ENCODE measurements at places on chromosomes 12 and 14.

- no peak for DNase-seq
Observed at GRCh38 chr12:74922117-74922516, 287.5 kb downstream of the KCNC2 start.

GRCh38 chr12:25423355-25424050, 129.6 kb downstream of the LMNTD1 start:
- no peak for DNase-seq

- DNase-seq, result no peak
Observed at GRCh38 chr14:55571125-55571889, 8.7 kb upstream of the KTN1 start.

DNA sequence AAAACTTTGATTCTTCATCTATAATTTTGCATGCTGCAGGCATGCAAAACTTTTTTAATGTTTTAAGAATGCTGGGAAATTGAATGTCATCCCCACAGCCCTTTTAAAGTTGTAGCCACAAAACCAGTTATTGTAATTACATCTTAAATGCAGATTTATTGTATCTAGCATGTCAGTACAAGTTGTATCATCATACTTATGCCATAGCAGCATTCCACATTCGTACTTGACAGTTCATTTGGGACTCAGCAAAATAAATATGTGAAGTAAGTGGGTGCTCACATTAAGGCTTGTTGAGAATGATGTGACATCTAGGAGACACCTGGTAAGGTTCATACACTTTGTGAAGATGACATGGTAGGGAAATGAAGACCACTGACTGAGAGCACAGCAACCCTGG, 44.0 kb upstream of the GZMB start:
- no peak for DNase-seq

- no peak for DNase-seq
Observed at GRCh38 chr12:75641031-75641780, 129.8 kb upstream of the KRR1 start.

DNA sequence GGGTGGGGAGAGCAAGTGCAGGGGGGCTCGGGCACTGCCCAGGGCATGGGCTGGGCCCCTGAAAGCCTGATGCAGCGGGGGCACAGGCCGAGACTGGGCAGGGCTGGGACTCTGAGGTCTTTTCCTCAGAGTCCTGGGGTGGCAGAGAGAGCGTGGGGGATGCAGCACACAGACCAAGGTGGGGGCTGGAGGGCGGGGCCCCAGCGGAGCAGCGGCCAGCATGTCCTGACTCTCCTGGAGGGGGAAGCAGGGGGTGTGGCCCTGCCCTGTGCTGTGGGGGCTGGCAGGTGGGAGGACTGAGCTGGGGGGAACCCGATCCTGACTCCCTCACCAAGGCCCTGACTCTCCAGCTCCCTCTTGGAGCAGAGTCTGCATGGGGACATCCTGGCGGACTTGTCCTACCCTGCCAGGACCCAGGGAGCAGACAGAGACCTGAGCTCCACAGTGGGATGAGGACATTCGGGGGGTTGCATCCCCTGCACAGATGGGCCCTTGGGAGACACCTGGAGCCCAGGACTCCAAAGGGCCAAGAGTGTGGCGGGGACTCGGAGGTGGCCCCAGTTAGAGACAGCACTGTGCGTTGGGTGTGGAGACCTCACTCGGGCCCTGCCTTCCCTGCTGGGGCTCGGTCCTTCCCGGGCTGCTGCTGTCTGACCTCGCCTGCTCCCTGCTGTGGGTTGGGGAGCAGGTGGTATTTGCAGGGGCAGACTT, 326.1 kb downstream of the TMEM121 start:
- peak; percentile 59 for DNase-seq

GRCh38 chr12:48030173-48030650, 25.9 kb upstream of the COL2A1 start:
- no peak for DNase-seq

DNA sequence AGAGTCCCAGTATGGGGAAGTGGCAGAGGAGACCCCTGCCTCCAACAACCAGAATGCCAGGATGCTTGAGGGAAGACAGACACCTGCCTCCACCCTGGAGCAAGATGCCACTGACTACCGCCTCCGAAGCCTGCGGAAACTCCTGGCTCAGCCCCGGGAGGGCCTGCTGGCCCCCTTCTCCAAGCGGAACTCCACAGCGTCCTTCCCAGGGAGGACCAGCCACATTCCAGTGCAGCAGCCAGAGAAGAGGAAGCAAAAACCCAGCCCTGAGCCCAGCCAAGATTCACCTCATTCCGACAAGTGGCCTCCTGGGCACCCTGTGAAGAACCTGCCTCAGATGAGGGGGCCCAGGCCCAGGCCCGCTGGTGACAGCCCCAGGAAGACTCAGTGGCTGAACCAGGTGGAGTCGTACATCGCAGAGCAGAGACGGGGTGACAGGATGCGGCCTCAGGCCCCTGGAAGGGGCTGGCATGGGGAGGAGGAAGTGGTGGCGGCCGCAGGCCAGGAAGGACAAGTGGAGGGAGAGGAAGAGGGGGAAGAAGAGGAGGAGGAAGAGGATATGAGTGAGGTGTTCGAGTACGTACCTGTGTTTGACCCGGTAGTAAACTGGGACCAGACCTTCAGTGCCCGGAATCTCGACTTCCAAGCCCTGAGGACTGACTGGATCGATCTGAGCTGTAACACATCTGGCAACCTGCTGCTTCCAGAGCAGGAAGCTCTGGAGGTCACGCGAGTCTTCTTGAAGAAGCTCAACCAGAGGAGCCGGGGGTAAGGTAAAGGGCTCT, 93.7 kb downstream of the B4GALNT3 start:
- DNase-seq, result no peak

- no peak for DNase-seq
Observed at GRCh38 chr12:84756961-84757360, 155.6 kb downstream of the SLC6A15 start.

- DNase-seq, result no peak
Observed at GRCh38 chr14:106269029-106269428, 742.6 kb downstream of the TMEM121 start.

DNA sequence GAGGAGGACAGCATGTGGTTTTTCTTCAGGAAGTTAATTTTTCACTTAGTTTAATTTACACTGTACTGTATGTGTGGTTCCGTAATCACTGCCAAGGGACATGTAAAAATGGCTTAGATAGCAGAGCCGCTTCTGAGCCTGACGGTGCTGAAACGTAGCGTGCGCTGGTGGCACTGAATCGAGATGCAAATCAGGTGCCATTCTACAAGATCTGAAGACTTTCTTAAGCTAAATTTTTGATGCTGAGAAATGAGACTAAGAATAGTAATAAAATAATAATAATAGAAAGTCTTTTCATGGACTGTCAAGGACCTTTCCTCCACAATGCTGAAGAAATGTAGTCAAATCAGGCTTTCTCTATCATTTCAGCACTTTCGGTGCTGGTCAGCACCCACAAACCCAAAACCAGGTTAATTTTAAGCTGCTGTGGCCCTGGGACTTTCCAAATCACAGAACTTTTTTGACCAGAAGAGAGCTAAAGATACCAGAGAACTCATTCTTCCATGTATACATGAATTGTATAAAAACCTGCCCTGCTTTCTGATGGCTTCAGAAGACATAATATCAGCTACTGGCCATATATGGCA, 183.3 kb upstream of the LMO3 start:
- DNase-seq, result no peak

GRCh38 chr12:131919366-131920156, 9.5 kb upstream of the PUS1 start:
- no peak for DNase-seq

GRCh38 chr12:28569698-28570411, 379.6 kb downstream of the CCDC91 start:
- DNase-seq, result no peak

GRCh38 chr14:103284574-103285467, 49.2 kb upstream of the EIF5 start:
- DNase-seq, result no peak

GRCh38 chr12:4331221-4331620, 10.2 kb downstream of the TIGAR start:
- no peak for DNase-seq

DNA sequence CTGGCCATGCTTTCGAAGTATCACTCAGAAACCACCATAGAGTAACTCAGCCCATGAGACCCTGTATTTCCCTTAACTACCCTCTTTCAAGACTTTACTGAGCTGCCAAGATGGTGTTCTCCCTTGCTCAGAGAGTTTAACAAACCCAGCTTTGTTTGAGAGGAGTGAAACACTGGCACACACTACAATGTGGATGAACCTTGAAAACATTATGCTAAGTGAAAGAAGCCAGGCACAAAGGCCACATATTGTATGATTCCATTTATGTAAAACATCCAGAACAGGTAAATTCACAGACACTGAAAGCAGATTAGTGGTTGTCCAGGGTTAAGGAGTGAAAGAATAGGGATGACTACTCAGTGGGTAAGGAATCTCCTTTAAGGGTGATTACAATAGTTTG, 18.9 kb downstream of the SERPINA3 start:
- DNase-seq, result no peak

GRCh38 chr12:3097186-3097804, 20.1 kb downstream of the TSPAN9 start:
- DNase-seq, result no peak

- DNase-seq, result no peak
Observed at GRCh38 chr12:2343681-2344080, 290.9 kb downstream of the CACNA1C start.

GRCh38 chr12:18943200-18943599, 186.3 kb upstream of the PLEKHA5 start:
- DNase-seq, result no peak

DNA sequence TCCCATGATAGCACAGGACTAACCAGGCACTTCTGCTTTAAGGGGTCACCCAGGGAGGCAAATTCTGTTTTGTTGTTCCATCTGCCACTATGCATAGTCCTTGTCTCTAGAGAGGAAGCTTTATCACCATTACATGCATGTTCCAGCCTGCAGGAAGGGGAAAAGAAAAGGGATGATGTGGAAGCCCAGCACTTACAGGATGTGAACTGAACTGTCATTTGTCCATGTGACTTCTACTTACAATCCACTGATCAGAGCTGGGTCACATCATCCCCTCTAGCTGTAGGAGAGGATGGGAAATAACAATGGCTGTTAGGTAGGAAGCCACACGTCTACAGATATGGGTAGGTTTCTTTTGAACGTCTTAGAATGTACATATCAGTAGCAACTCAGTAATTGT, 203.1 kb downstream of the PTPRO start:
- DNase-seq, result no peak

- peak; percentile 76 for DNase-seq
Observed at GRCh38 chr12:120903412-120904196, 554 bp downstream of the SPPL3 start.

DNA sequence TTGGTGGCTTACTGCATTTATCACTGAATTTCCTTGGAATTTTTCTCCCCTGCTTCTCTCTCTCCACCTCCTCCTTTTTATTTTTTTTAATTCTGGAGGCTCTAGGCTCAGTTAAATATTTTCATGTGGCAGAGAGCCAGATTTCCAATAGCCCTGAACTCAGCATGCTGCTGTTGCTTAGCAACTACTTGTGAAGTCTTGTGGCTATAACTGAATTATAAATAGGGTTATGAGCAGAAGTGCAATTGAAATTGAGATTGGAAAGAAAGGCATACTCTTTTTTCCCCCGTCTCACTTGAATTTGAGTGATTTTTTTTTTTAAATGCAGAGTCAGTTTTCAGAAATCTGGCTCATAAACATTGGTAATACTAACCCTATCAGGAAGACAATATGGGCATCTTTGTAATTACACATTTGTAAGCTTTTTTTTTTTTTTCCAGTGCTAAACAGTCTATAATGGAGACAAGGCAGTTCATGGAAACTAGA, 38.3 kb downstream of the ATF7IP start:
- DNase-seq, result no peak

DNA sequence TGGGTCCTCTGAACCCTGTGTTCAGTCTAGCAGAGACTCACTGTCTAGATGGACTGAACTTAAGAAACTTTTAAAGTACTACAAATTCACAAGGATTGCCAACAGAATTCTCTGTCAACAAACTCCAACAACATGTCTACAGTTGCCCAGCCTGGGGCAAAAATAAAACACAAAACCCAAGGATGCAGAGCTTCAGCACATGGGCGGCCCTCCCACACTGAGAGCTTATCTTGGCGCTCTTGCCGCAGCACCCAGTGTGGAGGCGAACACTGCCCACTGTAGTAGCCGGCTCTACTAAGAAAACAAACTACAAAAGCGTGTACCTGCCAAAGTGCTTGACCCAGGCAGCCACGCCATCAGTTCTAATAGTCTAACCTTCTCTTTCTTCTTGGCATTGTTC, 66.7 kb downstream of the PTPN21 start:
- no peak for DNase-seq

- no peak for DNase-seq
Observed at GRCh38 chr14:33767586-33768457, 183.1 kb downstream of the EGLN3 start.

DNA sequence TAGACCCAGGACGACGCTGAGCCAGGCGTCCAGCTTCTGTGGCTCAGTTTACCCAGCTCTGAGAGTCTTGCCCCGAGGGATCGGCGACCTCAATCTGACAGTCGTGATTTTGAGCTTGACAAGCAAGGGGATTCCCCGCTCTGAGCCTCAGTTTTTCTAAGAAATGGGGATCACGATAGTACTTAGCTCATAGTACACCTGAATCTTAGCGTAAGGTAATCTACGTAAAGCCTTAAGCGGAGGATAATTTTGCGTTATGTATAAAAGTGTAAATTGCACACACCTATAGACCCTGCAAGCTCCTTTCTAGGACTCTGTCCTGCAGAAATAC, 285 bp downstream of the MVK start:
- no peak for DNase-seq

DNA sequence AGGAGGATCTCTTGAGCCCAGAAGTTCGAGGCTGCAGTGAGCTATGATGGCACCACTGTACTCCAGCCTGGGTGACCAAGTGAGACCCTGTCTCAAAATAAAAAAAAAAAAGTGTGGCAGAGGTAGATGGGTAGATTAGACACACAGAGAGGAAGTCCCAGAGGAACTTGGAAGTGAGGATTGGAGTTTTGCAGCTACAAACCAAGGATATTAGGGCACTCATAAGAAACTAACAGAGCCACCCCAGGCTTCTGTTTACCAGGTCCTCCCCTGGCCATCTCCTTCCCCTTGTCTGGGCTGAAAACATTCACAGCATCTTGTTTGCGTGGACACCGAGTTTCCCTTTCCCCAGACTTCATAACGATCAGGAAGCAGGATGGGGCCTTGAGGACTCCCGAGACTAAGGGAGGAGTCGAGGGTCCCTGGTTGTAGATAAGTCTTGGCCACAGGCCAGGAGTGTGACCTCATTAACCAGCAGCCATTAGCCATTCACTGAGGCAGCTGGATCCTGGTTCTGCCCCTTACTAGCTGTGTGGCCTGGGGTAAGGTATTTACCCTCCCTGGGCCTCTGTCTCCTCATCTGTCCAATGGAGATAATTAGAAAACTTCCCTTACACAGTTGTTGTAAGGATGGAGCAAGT, 2.1 kb downstream of the MAP1LC3B2 start:
- DNase-seq, result no peak

DNA sequence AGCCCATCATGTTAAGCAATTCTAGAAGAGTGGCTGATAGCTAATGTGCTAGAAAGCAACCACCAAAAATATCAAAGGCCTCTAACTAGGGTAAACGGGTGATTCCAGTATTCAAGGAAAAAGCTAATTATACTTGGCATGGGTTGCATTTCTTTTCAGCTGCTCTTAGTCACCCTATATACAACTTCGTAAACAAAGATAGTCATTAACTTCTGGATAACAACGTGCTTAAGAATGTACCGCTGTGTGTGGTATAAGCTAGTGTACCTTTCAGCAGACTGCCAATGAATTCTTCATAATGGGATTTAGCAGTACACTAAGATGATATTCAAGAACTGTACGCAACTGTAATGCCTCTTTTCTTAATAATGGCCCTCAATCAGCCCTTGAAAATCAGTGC, 42.2 kb upstream of the SLC6A13 start:
- no peak for DNase-seq
